ENCODE measurements at places on chromosomes 1 and 21.

DNA sequence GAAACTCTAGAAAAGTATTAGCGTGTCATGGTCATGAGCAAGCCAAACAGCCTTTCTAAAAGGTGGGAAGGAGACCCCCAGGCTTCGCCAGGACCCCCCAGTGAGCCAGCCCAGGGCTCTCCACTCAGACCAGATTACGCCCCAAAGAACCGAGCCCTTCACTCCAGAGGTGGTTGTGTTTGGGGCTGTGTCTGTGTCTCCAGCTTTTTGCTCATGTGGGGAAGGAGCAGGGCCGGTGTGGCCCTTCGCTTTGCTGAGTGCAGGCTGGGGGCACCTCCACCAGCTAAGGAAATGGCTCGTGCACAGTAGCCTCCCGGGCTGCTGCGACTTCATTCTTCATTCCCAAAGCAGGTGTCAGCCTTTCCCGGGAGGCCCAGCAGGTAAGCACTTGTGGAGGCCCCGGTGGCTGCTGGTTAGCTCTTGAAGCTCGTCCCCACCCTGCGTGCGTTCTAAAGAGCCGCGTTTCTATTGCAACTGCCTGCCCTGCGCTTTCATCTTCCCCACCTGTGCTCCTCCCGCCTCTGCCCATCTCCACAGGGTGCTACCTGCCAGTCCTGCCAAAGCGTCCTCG lies 531 bp downstream of the TSPEAR start:
- no peak for DNase-seq

DNA sequence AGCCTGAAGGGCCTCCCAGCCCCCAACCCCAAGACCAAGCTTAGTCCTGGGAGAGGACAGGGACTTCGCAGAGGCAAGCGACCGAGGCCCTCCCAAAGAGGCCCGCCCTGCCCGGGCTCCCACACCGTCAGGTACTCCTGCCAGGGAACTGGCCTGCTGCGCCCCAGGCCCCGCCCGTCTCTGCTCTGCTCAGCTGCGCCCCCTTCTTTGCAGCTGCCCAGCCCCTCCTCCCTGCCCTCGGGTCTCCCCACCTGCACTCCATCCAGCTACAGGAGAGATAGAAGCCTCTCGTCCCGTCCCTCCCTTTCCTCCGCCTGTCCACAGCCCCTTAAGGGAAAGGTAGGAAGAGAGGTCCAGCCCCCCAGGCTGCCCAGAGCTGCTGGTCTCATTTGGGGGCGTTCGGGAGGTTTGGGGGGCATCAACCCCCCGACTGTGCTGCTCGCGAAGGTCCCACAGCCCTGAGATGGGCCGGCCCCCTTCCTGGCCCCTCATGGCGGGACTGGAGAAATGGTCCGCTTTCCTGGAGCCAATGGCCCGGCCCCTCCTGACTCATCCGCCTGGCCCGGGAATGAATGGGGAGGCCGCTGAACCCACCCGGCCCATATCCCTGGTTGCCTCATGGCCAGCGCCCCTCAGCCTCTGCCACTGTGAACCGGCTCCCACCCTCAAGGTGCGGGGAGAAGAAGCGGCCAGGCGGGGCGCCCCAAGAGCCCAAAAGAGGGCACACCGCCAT lies 21.9 kb upstream of the ARF1 start:
- no peak for DNase-seq

- DNase-seq = no peak
These were observed 78.4 kb upstream of the DIRAS3 start for GRCh38 chr1:68128820-68129219.

- DNase-seq = no peak
These were observed 207.0 kb upstream of the MAP1LC3C start for GRCh38 chr1:242205622-242206489.

DNA sequence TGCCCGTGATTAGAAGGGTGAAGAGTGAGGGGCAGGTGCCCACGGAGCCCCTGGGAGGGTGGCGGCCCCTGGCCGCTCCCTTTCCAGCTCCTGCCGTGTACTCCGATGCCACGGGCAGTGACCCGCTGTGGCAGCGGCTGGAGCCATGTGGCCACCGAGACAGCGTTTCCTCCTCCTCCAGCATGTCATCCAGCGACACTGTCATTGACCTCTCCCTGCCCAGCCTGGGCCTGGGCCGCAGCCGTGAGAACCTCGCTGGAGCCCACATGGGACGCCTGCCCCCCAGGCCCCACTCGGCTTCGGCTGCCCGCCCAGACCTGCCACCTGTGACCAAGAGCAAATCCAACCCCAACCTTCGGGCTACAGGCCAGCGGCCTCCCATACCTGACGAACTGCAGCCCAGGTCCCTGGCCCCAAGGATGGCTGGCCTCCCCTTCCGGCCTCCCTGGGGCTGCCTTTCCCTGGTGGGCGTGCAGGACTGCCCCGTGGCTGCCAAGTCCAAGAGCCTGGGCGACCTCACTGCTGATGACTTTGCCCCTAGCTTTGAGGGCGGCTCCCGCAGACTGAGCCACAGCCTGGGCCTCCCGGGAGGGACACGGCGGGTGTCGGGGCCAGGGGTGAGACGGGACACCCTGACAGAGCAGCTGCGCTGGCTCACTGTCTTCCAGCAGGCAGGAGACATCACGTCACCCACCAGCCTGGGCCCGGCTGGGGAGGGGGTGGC lies 22.0 kb downstream of the PANK4 start:
- DNase-seq = no peak

GRCh38 chr1:30748699-30749401 lies 8.7 kb downstream of the LAPTM5 start:
- DNase-seq = no peak

DNA sequence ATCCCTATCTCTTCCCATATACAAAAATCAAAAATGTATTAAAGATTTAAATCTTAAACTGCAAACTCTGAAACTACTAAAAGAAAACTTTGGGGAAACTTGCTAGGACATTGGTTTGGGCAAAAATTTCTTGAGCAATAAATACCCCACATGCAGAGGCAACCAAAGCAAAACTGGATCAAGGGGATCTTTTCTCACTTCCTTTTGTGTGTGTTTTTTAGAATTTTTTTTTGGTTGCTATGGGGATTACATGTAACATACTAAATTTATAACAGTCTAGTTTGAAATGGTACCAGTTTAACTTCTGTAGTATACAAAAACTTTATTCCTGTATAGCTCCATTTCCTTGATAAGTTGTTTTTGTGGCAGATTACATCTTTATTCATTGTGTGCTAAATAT lies 16.8 kb downstream of the MAST2 start:
- DNase-seq = no peak

DNA sequence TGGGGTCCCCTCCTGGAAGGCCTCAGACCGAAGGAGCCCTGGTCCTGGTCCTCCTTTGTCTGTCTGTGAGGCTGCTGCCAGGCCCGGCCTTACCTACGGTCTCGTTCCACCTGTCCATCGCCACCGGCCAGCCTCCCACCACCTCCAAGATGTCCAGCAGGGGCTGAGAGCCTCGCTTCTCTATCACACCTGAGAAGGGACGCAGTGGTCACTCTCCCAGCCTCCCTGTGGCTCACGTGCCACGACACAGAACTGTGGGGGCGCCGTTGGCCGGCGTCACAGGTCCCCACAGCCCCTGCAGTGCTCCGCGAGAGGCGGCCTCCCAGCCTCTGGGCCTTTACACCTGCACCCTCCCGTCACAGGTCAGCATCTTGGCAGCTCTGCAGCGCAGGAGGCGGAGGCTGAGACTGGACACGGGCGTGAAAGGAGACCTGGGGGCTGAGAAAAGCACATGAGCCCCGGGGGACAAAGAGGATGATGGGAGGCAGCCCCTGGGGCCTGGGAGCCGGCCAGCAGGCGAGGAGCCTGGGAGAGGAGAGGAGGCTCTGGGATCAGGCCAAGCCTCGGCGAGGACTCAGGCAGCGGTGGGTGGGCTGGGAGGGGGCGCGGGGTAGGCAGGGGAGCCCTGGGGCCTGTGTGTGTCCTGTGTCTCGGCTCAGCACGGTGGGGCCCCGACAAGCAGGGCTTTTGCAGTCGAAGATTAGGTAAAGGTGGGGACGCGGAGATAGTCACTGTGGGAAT lies 20.5 kb downstream of the PRXL2B start:
- DNase-seq = no peak

DNA sequence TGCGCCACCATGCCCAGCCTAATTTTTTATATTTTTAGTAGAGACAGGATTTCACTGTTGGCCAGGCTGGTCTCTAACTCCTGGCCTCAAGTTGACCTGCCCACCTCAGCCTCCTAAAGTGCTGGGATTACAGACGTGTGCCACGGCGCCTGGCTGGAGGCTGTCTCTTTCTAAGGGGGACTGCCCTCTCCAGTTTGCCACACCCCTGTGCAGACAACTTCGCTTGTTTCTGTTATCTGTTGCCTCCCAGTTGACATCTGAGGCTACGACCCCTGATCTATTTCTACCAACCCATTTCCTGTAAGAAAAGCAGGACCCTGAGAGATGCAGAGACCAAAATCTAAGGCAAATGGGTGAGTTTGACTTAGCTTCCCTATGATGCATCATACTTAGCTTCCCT lies 24.0 kb upstream of the VASH2 start:
- DNase-seq = no peak

DNA sequence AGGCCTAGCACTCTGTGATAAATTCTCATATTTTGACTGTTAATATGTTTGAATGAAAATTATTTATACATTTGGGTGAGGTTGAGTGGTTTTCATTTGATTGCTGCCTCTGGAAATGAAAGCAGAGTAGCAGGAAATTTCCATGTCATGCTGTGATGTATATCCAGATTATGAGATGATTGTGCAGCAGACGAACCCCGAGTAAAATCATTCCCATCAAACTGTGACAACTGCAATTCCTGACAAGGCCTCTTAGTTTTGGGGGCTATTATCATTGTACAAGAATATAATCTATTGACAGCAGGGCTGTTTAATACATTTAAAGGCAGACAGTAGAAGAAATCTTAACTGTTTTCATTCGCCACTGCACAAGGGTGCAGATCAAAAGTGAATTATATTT lies 134.8 kb downstream of the ATG4C start:
- no peak for DNase-seq

GRCh38 chr1:229368347-229368746 lies 25.5 kb upstream of the CCSAP start:
- DNase-seq = no peak

DNA sequence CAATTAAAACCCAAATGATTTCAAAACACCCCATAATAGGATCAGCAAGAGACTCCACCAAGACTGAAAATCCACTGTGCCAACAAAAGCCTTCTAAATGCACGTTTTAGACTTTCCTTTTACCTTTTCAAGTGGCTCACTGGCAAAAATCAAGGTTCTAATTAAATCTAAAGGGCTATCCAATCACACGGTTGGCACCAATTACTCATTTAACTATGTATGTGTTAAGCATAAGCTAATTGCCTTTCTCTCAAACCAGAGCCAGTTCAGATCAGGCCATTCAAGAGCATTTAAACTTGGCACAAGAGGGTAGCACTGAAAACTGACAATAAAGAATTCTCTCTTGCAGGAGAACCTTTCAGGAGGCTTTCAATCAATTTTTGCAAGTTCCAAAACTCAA lies 139.5 kb downstream of the RGS7 start:
- no peak for DNase-seq

DNA sequence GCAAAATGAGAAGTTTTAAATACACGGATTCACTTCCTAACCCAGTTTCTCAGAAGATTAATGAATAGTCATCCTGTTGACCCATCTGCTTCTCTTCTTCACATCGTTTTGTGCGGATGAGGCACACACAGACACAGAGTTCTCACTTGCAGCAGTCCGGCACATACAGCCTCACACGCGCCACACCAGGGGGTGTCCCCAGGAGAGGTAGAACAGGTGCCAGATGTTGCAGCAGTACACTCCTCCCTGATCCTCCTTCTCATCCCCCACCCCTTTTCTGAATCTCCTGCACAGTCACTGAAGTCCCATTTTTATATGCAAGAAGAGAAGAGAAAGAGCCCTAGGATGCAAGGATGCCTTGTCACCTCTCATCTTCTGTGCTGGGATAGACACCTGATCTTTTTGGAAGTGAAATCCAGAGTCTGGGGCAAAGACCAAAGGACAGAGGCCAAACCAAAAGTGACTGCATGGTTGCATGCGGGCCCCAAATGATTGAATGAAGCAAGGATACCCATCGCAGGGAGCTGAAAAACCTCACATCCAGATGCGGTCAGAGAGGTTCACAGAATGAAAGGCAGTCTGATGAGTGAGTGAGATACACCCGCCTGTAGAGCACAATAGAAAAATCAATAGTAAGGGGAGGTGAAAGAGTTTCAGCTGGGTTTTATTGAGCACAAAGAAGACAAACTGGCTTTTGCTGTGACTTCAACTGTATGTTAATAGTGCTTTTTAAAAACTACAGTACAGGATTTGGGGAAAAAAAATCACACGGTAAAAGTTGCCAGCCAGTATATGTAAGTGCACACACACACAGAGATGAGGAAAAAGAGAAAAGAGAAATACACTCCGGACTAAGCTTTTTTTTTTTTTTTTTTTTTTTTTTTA lies 28.9 kb downstream of the PBX1 start:
- no peak for DNase-seq

GRCh38 chr1:151846686-151847237 lies 6.8 kb downstream of the THEM5 start:
- DNase-seq = no peak

- no peak for DNase-seq
These were observed 23.0 kb upstream of the PRSS38 start for GRCh38 chr1:227792216-227793078.

GRCh38 chr1:205259324-205259832 lies 31.6 kb downstream of the TMCC2 start:
- no peak for DNase-seq

- DNase-seq = no peak
These were observed 552 bp downstream of the GPATCH4 start for GRCh38 chr1:156600733-156601121.

DNA sequence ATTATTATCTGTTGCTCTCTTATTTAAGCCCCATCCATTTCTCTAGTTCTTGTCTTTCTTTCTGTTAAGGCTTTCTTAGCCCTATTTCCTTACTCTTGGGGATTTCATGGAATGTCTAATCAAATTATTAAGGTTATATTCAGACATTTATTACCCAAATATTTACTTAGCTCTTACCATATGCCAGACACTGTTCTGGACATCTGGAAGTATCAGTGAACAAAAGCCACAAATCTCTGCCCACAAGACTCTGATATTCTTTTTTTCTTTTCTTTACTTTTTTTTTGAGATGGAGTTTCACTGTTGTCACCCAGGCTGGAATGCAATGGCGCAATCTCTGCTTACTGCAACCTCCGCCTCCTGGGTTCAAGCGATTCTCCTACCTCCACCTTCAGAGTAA lies 74.3 kb upstream of the NBL1 start:
- DNase-seq = no peak

DNA sequence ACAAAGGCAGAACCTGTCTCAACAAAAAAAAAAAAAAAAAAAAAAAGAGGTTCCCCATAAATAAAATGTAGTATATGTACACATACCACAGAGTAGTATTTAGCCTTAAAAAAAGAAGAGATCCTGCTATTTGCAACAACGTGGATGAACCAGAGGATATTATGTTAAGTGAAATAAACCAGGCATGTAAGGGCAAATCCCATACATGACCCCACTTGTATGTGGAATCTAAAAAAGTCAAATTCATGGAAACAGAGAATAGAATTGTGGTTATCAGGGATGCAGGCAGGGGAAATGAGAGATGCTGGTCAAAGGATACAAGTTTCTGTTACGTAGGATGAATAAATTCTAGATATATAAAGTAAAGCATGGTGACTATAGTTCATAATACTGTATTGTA lies 16.7 kb downstream of the SLC44A3 start:
- DNase-seq = no peak

- no peak for DNase-seq
These were observed 24.4 kb downstream of the OR10R2 start for GRCh38 chr1:158496374-158496773.

GRCh38 chr1:24966724-24967346 lies 36.8 kb upstream of the RUNX3 start:
- no peak for DNase-seq

All from Calu3 (cell line).